ENCODE measurements at places on chromosomes 11 and 22.

DNA sequence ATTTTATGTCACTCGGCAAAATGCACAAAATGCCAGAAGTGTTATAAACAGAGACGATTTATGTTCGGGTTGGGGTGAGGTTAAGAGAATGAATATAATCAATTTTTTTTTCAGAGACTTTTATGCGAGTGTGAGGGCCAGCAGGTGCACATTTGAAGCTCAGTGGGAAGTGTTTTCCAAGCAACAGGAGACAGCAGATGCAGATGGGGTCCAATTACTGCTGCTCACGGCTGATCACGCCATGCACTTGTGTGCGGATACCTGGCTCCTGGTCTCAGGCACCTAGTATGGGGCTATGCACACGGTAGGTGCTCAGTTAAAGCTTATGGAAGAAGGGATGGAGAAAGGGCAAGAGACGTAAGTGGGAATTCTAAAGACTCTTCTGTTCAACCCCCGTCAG is 249.1 kb downstream of the MIAT start:
- DNase-seq, result no peak

- DNase-seq, result no peak
Observed at GRCh38 chr22:39715778-39716495, 145.4 kb downstream of the CACNA1I start.

DNA sequence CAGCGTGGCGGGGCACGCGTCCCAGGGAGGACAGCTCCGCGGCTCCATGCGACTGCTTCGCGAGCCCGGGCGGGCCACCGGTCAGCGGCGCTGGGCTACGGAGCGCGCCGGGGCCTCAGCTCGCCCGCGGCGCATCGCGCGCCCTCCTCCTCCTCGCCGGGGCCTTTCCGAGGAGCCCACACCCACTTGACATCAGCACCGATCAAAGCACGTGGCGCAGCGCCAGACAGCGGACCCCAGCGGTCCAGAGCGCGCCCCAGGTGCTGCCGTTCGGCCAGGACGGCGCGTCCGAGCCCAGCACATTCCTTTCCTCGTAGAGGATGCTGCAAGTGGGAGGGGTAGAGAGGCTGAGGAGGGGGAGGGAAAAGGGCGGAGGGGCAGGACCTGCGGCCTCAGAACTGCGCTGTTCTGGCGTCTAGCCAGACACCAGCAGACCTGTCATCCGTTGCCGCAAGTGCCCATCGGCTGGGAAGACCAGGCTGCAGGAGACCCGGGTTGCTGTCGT is 88.6 kb downstream of the PLEKHA7 start:
- peak; percentile 82 for DNase-seq

DNA sequence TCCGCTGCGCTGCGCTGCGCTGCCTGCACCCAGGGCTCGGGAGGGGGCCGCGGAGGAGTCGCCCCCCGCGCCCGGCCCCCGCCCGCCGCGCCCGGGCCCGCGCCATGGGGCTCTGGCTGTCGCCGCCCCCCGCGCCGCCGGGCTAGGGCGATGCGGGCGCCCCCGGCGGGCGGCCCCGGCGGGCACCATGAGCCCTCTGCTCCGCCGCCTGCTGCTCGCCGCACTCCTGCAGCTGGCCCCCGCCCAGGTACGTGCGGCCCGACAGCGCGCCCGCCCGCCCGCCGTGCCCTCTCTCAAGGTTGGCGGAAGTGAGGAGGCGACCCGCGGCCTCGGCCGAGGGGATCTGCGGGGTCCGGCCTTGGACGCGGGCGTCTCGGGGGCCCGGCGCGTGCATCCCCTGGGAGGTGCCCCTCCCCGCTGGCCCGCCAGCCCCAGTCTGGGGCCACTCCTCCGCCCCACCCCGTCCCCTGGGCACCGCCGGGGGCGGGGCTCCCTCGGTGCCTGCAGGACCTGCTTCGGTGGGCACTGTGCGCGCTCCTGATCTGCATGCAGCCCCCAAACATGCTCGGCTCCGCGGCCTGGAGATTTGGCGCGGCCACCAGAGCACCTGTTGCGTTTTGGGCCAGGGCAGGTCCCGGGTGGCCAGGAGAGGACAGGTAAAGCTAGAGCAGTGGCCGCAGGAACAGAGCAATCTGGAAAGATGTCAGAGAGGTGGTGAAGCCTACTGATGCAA is 429 bp downstream of the VEGFB start:
- DNase-seq, result peak; percentile 53

DNA sequence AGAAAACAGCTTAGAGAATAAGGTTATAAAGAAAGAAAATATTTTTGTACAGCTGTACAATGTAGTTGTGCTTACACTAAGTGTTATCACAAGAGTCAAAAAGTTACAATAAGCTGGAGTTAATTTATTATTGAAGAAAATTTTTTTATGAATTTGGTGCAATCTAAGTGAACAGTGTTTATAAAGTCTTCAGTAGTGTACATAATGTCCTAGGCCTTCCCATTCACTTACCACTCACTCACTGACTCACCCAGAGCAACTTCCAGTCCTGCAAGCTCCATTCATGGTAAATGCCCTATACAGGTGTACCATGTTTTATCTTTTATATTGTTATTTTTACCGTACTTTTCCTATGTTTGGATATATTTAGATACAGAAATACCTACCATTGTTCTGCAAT is 34.7 kb downstream of the GDPD4 start:
- DNase-seq, result no peak

DNA sequence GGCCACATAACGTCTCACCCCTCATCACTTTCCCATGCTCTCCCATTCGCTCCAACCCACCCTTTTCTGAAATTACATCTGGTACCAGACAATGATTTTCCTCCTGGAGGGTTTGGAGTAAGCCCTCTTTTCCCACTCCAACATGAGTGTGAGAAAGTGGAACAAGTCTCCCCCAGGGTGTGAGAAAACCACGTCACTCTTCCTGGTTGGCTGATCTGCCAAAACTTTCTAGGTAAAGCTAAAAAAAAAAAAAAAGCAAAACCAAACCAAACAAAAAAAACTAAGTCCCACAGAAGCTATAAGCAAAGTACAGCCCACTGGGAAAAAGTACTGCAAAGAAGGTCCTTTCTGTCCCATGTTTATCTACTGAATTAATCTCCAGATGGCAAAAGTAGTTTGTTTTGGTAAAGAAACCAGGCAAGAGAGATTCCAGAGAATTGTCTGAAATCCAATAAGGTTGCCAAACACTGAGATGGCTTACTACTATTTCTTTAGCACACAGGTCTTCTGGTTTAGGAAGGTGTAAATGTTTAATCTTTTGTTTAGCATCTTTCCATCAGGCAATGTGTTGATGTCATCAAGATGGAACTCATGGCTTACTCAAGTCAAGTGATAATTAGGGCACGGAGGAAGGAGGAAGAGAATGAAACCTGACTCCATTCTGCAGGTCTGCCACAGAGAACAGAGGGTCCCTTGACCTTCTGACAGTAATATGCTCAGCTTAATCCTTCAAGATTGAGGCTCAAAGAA is 395.6 kb downstream of the LARGE1 start:
- peak; percentile 29 for DNase-seq

GRCh38 chr11:126772267-126772666 is 228.3 kb downstream of the KIRREL3 start:
- DNase-seq, result no peak

- DNase-seq, result no peak
Observed at GRCh38 chr22:45240104-45240809, 437 bp downstream of the KIAA0930 start.

GRCh38 chr22:49760280-49760629 is 67.4 kb downstream of the BRD1 start:
- no peak for DNase-seq

DNA sequence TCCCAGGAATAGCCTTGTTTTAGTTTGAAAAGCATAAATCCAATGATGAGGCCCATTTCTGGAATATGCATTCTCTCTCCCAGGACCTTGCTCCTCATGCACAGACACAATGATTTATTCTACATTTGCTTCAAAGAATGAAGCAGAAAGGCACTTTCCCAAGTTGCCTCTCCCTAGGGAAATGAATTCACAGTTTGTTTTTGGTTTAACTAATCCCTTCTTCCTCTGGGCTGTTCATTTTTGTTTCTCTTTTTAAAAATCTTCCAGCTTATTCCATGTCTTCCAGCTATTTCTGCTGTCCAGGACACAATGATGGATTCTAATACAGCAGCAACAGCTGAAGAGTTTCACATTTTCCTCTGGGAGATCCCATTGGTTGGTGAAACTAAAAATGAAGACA is 1529.2 kb upstream of the TENM4 start:
- no peak for DNase-seq

DNA sequence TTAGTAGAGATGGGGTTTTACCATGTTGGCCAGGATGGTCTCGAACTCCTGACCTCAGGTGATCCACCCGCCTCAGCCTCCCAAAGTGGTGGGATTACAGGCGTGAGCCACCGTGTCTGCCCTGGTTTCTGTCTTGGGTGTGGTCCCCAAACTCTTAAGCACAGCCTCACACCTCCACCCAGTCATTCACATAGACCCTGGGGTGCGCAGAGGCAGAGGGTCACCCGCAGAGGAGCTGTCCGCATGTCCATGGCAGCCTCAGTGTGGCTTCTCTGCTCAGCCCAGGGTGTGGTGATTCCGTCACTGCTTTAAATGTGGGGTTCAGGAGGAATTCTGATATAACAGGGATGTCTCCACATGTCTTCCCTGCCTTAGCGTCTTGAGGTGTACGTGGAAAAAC is 48.5 kb upstream of the PRODH start:
- no peak for DNase-seq

- DNase-seq, result no peak
Observed at GRCh38 chr22:47105085-47105484, 342.6 kb downstream of the TBC1D22A start.

GRCh38 chr11:110862407-110862806 is 150.2 kb upstream of the ARHGAP20 start:
- no peak for DNase-seq

GRCh38 chr11:3984896-3985295 is 109.7 kb upstream of the RRM1 start:
- peak; percentile 40 for DNase-seq

Measured in iPS-NIHi11 (cell line).